Fibroblast of skin of right biceps (primary cell): ENCODE measurements at places on chromosomes 3 and 15.
A peak's percentile ranks its signal among the peaks of the same experiment; 100 is the strongest.

DNA sequence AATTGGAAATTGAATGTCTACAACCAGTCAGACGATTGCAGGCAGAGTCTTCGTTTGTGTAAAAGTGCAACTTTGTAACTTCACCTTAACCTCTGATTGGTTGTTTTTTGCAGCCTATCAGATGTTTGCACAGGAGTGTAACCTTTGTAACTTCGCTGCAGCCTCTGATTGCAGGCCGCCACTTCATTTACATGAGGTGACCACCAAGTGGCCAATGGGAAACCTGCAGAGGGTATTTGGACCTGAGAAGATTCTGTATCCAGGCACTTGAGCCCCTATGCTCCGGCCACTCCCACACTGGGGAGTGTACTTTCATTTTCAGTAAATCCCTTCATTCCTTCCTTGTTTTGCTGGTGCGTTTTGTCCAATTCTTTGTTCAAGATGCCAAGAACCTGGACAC lies 68.1 kb upstream of the PFN2 start:
- no peak for DNase-seq

DNA sequence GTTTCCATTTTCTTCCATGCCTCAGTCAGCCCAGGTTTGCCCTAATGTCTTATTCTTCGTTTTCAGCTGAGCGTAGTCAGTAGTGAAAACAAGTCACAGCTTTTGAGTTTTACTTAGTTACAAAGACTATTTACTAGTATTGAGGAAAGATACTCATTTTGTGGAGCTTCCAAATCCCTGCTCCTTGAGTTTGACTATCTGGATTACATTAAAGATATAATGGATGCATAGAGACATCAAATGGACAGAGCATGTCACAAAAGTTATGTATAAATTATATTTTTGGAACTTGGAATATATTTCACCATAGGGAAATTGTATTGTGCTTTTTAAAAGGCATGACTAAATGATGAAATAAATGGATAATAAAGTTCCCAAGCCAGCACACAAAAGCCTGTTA lies 54.6 kb upstream of the AKAP13 start:
- DNase-seq: no peak

- DNase-seq: peak; percentile 24
Observed at GRCh38 chr15:57090496-57090859, 172.0 kb downstream of the TCF12 start.

DNA sequence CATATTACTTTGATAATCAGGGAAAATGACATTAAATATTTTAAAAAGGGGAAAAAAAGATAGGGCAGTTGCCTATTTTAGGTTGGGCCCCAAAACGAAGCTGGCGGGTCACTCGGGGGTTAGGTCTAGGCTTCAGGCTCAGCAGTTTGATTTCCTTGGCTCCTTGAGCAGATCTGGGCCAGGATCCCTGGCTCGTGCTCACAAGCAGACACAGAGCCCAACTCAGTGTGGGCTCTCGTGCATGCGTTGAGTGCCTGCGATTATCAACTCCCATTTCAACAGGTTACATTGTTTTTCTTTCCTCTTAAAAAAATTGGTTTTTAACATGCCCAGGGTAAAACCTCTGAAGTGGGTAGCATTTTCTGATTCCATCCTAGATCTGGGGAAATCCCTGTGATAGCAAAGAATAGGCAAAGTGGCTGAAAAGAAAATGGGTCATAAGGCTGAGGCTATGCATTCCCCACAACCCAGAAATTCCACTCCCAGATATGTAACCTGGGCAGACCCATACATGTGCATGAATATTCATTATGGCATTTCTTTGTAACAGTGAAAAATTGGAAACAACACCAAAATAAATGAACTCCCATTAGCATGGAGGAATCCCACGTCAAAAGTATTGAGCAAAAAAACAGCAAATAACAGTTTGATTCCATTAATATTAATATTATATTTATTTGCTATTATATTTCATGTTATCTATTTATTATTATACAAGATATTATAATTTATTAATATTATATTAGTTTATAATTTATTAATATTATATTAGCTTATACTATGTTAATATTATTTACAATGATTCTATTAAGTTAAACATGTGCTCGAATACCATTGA lies 27.8 kb downstream of the FAM43A start:
- DNase-seq: peak; percentile 17

GRCh38 chr3:195117978-195118581 lies 152.9 kb downstream of the XXYLT1 start:
- peak; percentile 47 for DNase-seq

DNA sequence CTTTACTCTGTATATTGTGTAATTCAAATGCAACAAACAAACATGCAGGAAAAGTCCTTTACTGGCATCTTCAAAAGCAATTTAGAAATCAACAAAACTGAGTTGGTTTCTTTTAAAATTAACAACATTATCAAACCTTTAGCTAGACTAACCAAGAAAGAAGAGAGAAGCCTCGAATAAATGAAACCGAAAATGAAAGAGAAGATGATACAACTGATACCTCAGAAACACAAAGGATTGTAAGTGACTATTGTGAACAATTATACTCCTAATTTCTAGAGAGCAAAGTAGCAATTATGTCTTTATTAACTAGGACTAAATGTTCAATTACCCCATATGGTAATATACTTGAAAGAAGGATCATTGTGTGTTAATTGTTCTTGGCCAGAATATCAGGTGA lies 49.2 kb upstream of the P3H2 start:
- DNase-seq: no peak

DNA sequence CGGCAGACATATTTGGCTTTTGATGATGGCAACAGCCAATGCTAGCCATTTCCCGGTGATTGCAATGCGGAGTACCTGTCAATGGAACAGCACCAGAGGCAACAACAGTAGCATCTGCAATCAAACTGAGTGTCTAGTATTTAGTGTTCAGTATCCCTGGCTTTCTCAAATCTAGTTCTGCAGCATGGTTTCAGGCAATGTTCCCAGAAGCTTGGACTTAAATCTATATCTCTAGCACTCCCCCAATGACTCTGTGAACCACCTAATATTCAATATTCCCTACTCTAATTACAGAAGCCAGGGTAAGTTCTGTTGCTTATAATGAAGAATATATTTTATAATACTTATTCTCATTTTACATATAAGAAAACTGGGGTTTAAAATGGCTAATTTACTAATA lies 48.2 kb downstream of the TBL1XR1 start:
- no peak for DNase-seq

DNA sequence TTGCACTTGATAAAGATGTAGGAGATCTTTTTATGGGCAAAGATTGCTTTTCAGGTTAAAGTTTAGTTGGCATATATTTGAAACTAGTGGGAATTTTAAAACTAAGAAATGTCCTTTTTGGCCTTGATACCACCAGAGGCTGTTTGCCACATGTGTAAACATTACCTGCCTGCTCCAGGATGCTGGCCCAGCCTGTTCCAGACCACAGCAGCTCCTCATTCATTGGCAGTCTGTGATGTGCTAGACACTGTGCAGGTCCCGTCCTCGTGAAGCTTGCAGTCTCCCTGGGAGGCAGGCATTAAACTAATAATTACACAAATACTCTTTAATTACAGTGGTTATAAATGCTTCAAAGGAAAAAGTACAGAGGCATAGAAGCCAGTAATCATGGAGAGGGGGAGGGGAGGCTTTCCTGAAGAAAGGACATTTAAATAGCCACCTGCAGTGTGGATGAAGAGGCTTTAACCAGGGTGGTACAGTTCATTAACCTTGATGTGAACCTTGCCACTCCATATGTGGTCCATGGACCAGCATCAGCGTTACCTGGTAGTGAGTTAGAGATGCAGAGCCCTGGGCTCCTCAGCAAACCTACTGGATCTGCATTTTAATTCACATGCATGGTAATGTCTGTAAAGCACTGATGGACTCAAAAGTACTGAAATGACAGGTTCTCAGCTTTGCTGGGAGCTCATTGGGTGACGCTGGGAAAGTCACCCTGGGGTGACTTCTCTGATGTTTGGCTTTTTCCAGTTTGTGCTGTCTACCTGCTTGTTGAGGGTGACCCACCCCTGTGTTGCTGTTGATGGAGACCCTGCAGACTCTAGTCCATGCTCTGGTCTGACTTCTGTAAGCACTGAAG lies 5.3 kb downstream of the ZNF710 start:
- DNase-seq: no peak

GRCh38 chr3:175082631-175083030 lies 223.5 kb downstream of the NAALADL2 start:
- DNase-seq: no peak

DNA sequence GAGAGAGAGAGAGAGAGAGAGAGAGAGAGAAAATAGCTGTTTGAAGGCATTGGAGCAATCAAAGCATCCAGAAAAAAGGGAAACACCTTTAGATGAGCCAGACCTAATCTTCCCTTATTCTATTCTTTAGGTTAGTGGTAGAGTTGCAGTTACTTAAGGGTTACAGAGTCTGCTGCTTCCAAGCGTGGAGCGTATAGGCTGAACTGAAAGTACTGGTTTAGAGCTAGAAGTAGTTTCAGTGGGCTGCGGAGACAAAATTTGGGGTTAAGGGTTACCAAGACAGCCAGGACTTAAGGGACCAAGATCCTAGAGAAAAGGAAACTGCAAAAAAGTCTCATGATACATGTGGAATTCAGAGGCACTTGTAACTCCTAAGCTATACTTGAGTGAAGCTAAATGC lies 66.1 kb upstream of the MEIS2 start:
- DNase-seq: no peak

DNA sequence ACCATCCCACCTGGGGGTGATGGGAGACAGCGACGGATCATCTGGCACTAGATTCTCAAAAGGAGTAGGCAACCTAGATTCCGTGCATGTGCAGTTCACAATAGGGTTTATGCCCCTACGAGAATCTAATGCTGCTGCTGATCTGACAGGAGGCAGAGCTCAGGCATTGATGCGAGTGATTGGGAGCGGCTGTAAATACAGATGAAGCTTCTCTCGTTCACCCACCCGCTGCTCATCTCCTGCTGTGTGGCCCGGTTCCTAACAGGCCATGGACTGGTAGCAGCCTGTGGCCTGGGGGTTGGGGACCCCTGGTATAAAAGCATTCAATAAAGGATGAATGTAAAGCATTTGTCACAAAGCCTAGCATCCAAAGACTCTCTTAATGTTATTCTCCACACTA lies 126.8 kb downstream of the FRMD4B start:
- DNase-seq: no peak

- peak; percentile 30 for DNase-seq
Observed at GRCh38 chr3:115704661-115705338, 81.5 kb downstream of the GAP43 start.

- DNase-seq: no peak
Observed at GRCh38 chr3:88628901-88629300, 478.5 kb upstream of the EPHA3 start.

DNA sequence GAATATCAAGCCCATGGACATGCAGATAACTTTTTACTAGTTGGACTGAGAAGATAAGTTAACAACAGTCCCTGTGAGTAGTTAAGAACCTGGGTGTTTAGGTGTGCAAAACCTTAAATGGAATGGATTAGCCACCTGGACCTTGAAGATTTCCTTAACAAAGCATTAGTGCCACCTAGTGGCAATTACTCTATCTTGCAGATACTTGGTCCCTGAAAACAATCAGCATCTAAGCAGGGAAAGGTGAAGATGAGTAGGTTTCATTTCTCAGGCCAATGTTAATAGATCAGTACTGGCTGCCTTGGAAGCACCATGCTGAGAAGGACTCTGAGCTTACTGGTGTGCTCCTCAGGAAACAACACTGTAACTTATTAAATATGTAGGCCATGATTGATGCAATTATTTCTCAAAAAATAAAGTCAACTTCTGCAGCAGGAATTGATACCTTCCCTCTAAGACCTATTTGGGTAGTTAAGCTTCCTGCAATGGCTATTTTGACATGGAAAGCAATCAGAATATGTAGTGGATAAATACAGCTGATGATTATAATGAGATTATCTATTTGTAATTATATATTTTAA lies 329.4 kb downstream of the TBC1D5 start:
- DNase-seq: peak; percentile 48

DNA sequence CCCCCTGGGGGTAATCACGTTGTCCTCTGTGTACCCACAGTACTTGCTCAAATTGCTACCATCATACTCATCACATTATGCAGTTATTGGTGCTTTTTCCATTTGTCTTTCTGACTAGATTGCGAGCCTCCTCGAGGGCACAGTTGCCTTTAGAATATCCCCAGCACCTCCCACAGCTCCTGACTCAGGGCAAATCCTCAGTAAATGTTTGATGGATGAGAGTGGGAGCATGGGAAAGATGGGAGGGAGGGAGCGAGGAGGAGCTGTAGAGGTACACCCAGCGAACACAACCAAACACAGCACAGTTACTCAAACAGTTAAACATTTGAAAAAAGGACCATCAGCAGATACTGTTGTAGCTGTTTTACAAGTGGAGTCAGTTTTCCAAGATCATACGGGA lies 27.9 kb downstream of the SIDT1 start:
- DNase-seq: no peak

DNA sequence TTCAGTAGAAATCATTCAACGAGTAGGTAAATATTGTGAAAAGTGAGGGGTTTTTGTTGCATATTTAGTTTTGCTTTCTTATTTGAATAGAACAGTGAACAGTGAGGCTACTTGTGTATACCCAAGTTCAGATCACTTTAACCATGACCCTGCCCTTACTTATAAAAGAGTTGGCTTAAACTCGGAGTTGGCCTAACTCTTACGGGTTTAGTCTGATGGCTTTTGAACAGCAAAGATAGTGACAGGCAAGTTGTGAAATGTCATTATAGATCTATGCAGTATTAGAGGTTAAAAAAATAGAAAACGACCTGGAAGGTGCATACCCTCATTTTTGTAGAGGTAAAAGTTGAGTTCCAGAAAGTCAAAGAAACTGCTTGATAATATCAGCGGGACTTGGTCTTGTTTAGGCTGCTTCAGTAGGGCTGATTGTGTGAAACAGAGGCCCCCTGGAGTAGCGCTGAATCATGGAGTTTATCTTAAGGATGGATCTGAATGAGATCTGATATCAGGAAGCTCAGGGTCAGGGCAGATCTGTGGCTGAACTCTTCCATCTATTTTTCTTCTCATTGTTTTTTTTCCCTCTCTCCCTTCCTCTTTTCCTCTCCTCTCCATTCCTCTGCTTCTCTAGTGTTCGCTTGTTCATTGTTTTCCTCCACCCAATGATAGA lies 359.8 kb downstream of the LPP start:
- DNase-seq: no peak

DNA sequence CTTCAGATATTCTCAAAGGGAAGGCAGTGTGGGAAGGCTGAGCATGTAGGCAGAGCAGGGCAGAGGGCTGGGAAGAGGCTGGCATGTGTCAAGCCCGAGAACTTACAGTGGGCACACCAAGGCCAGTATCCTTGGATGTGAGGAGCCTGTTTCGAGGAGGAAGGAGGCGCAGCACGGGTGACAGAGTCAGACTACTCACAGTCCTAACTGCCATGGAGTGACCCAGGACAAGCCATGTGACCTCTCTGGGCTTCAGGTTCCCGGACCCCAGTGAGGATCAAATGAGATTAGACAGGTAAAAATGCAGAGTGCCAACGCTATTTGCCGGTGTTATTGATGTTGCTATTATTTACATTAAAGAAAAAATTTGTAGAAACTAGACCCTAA lies 65.3 kb downstream of the NSMCE3 start:
- DNase-seq: no peak
